ENCODE measurements at places on chromosomes 2 and 18.

- no peak for DNase-seq
These were observed 54.5 kb upstream of the BIN1 start for GRCh38 chr2:127161176-127162136.

DNA sequence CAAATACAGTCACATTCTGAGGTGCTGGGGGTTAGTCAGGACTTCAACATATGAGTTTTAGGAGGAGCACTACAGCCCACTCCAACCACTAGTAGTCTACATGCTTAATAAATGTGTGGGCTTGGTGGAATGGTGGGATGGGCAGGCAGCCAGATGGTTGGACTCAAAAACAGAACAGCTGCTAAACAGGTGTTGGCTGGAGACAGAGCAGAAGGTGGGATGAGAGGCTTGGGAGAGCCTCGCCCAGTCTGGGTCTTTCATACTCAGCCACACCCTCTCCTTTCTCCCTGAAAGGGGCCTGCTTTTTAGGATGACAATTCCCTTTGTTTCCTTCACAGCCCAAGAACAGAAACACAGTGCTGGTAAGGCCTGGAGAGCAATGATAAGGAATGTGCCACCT, 143.9 kb upstream of the KLHL29 start:
- DNase-seq: no peak

- DNase-seq: no peak
These were observed 63.8 kb downstream of the HAUS1 start for GRCh38 chr18:46167971-46168370.

DNA sequence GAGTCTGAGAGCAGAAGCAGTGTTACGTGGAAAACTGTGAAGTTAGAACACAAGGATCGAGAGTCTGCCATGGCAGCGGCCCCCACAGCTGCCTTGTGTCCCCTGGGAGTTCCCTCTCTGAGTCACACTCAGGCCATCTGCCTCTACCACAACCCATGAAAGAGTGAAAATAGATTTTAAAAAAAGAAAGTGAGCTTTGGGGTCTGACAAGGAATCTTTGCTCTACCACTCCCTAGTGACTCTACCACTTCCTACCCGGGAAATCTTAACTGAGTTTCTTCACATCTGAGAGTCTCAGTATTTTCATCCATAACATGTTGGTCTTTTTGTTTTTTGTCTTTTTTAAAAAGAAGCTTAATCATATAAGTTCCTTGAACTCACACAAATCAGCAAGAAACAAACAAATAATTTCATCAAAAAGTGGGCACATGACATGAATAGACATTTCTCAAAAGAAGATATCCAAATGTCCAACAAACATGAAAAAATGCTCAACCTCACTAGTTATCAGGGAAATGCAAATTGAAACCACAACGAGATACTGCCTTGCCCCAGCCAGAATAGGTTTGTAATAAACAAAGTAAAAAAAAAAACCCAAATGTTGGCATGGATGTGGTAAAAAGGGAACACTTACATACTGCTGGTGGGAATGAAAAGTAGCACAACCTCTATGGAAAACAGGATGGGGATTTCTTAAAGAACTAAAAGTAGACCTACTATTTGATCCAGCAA, 2.4 kb upstream of the MSGN1 start:
- DNase-seq: no peak

- DNase-seq: no peak
These were observed 74.6 kb downstream of the CPS1 start for GRCh38 chr2:210630873-210631560.

GRCh38 chr2:102599486-102599885, 19.9 kb upstream of the SLC9A2 start:
- no peak for DNase-seq

DNA sequence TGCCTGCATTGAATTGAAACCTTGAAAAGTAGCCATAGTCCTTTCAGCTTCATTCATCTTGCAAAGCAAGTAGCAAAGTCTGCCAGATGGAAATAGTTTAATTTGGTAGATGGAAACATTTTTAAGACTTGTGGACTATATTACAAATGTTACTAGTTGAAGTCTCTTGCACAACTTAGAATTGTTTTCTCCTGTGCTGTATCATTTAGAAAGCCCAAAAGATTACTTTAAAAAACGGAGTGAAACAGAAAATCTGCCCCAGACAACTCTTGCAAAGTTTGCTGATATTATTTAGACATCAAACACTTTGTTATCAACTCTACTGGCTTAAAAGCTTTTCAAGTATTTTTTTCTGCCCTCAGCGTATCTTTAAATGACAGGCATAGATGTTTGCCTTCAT, 335.0 kb downstream of the RPRM start:
- DNase-seq: no peak

DNA sequence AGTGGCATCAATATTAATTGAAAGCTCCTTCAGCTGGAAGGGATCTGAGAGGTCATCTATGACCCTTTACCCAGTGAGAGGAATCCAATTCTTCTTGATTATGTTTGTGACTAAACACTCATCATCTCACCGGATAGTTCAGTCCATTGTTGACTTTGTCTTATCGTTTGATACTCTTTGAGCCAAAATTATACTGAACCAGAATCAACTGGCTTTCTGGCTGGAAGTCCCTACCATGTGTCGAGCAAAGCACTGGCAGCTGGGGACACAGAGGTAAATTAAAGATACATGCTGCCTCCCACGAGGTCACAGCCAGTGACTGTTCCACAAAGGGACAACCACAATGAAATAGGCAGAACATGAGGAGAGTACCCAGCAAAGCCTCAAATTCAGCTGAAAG, 91.4 kb upstream of the FHL2 start:
- no peak for DNase-seq

DNA sequence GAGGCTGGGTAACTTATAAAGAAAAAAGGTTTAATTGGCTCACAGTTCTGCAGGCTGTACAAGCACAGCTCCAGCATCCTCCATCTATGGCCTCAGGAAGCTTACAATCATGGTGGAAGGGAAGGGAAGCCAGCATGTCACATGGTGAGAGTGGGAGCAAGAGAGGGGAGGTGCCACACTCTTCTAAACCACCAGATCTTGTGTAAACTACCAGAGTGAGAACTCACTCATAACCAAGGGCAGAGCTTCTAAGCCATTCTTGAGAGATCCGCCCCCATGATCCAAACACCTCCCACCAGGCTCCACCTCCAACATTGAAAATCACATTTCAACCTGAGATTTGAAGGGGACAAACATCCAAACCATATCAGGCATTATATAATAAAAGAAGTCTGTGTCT, 121.6 kb upstream of the CDC42EP3 start:
- DNase-seq: no peak

Measured in stimulated activated CD4-positive, alpha-beta T cell treated with anti-CD3 and anti-CD28 coated beads, Interleukin-1b, Interleukin-23, amount 100 ng/mL, for 48 hours (primary cell).